Esophagus mucosa (tissue), 1 donor: ENCODE measurements at places on chromosomes 1 and 21. TPM values are rescaled to one million over a fixed set of nuclear protein-coding genes. Genes with fewer than 3 reads are reported as not detected.

GRCh38 chr1:8704866-8705506, 112.5 kb downstream of the RERE start:
- no peak for ATAC-seq

GRCh38 chr1:114248162-114248561, 94.5 kb upstream of the SYT6 start:
- no peak for ATAC-seq

DNA sequence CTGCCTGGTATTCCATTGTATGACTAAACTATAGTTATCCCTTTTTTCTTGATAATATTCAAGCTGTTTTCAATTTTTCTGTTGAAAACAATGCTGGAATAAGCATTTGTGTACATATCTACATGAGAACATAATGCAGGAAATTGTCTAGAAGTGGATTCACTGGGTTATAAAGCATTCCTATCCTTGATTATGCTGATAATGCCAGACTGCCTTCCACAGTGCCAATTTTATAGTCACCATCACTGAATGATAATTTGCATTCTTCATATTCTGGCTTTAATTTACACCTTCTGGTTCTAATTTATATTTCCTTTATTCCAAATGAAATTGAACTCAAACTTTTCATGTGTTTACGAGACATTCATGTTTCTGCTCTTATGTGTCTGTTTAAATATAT, 651.0 kb upstream of the PLXNA2 start:
- ATAC-seq: no peak

DNA sequence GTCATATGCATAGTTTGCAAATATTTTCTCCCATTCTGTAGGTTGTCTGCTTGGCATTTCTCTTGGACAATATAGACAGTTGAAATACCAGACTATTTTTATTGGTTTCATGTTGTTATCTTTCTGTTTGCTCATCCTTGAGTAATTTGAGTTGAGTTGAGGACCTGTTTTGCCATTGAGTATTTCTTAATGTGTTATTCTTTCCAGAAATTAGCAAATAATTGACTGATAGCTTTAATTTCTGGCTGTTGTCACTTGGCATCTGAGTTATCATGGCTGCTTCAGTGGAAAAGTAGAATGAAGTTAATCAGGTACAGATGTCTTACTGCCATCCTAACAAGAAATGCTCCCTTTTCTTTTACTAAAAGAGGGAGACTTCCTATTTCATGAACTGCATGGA, 264.8 kb upstream of the DUSP10 start:
- ATAC-seq: no peak

GRCh38 chr1:244060686-244061085, 9.6 kb downstream of the ZBTB18 start:
- ATAC-seq: no peak

- ATAC-seq: no peak
Observed at GRCh38 chr1:193458628-193459027, 272.2 kb upstream of the B3GALT2 start.

DNA sequence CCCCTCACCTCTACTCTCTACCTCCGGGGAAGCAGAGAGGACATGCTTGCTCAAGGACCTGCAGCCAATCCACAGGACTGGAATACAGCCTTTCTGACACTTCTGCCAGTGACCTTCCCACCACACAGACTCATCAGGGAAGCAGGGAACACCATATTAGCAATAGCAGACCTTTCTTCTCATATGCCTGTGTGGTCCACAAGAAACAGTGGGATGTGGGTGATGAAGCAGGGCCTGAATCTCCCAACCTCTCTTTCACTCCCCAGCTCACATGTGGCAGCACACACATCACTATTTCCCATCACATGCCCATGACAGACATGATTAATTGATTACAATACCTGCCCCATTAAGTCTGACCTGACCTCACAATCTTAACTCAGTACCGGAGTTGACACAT, 695.1 kb downstream of the MATN1 start:
- no peak for ATAC-seq

GRCh38 chr1:63867429-63868176, 93.8 kb downstream of the ROR1 start:
- no peak for ATAC-seq

GRCh38 chr1:232726048-232726779, 79.0 kb upstream of the MAP10 start:
- ATAC-seq: no peak

DNA sequence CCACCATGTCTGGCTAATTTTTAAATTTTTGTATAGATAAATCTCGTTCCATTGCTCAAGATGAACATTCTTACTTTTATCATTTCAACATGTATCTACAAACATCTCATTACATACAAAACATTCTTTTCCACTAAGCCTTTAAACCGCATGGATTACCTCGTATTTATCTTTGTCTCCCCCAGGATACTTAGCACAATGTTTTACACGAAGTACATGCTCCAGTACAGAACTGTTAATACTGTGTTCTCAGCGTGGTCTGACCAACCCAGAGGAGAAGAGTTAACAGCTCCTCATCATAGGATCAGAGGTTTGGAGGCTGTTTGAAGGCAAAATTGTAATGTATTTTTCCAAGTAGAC, 7.4 kb downstream of the PIK3C2B start:
- ATAC-seq: no peak

DNA sequence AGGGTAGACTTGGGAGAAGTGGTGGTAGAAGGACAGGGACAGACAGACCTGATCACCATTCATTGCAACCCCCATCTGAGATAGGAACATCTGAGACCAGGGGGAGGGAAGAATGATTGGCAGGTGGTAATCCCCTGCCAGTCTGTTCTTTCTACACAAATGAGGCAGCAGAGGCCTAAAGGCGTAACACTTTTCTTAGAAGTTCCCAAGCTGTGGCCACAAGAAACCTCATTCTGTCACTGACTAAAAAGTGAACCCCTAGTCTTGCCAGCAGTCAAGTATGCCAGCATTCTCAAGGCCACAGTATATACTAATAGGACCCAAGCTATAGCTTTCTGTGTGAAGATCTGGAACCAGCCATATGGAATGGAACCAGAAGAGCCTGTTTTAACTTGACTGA, 638.0 kb downstream of the KCNT2 start:
- ATAC-seq: no peak

GRCh38 chr1:17958704-17959103, 148.9 kb upstream of the IGSF21 start:
- no peak for ATAC-seq

GRCh38 chr1:40625076-40625475, 40.4 kb downstream of the RIMS3 start:
- ATAC-seq: peak; percentile 53

DNA sequence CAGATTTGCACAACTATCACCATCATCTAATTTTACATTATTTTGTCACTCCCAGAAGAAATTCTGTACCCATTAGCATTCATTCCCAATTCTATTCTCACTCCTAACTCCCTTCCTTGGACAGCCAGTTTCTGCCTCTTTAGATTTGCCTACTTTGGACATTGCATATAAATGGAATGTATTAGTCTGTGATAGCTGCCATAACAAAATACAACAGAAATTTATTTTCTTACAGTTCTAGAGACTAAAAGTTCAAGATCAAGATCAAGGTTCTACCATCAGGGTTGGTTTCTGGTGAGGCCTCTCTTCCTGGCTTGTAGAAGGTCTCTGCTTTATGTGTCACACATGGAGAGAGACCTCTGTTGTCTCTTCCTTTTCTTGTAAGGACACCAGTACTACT, 61.9 kb downstream of the ALG6 start:
- ATAC-seq: no peak

DNA sequence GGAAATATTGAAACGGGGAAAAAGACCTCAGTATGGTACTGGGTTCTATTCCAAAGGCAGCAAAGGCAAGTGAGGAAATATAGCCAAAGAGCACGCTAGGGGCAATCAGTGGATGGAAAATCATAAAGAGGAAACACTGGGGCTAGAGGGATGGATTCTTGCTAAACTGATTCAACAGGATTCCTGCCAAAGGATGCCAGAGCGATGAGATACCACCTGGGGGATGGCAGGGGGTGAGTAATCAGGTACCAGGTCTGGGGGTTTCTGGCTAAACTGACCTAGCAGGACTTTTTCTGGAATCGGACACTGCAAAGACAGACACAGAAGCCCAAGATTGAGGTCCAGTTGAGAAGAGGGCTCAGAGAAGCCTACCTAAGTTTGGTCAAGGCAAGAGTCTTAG, 6.7 kb downstream of the CHI3L2 start:
- ATAC-seq: no peak

DNA sequence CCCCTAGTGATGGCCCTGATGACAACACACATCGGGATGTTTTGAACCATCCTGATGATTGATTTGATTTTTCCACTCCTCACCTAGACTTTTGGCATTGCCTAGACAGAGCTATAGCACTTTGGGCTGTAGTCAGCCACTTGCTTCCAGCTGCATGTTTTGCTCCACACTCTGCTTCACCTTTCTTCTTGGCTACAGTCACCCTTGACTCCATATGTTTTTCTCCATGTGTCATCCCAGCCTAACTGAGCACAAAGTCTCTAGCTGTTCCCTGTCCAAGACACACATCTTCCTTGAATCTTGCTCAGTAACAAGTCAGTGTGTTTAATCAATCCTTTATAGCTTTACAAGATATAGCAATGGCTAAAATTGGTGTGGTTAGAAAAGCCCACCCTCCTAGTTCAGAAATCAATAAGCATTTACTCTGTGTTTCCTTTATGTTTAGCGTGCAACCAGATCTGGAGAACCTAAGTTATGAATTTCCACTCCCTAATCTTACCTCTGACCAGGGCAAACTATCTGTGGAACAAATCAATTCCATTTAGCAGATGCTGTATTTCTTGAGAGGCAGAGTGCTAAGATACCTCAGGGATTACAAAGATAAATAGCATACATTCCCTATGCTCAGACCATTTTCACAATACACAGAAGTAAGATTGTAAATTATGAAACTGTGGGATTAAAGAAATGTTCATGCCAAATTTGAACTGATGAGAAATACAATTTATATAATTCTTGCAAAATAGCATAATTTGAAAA, 98.4 kb upstream of the LYPLAL1 start:
- no peak for ATAC-seq

- ATAC-seq: peak; percentile 22
Observed at GRCh38 chr1:229221106-229222019, 49.5 kb upstream of the RAB4A start.

GRCh38 chr1:84247425-84248220, 53.9 kb upstream of the SAMD13 start:
- ATAC-seq: peak; percentile 78

DNA sequence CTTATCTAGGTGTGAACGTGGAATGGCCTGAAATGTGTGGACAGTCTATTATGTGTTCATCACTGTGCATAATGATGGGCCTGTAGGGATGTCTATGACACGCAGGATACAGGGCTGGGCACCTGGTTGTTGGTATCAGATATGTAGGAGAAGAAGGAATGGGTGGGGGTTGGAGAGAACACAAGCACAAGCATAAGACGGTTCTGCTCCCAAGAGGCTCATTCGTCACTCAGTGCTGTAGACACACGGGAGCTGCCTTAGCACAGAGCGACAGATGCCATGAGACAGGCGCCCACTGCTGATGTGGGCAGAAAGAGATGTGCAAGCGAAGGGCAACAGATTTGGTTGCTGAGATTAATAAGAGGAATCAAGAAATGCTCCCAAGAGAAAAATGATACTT, 256.2 kb downstream of the DISC1 start:
- peak; percentile 20 for ATAC-seq

DNA sequence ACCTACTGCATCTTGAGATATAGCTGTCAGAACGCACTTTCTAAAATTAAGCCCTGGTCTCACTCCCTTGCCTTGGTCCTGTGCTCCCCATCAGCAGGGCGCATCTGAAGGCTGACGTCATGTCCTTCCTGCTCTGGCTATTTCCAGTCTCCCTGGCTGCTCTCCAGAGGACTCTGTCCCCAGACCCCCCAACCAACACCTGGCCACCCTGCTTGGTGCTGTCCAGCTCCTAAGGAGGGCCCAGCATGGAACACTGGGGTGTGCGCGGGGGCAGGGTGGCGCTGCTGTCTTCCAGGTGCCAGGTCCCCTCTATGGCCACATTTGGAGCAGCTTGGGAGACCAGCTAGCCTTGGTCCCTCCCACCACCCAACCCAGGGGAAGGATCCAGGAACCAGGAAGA, 8.3 kb downstream of the TNNT2 start:
- no peak for ATAC-seq

GRCh38 chr1:232965912-232966217, 15.5 kb downstream of the NTPCR start:
- ATAC-seq: no peak

- ATAC-seq: no peak
Observed at GRCh38 chr21:31520561-31521098, 138.9 kb upstream of the SOD1 start.

- no peak for ATAC-seq
Observed at GRCh38 chr1:159007726-159008125, 2.0 kb upstream of the IFI16 start.

DNA sequence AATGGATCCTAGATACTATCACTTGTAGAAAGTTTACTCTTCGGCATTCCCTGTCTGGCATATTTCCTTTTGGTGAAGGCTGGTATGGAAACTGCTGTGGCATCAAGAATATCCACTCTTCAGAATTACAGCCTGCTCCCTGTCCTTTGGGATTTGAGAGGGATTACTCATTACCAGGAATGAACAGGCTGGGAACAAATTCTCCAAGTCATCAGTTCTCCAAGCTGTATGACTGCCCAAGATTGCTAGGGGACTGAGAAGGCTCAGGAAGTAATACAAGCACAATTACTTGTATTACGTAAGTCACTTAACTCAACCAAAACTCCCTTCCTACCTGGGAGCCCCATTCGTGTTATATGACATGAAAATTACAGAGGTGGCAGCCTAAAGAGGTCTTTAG, 49.6 kb downstream of the CD58 start:
- no peak for ATAC-seq

DNA sequence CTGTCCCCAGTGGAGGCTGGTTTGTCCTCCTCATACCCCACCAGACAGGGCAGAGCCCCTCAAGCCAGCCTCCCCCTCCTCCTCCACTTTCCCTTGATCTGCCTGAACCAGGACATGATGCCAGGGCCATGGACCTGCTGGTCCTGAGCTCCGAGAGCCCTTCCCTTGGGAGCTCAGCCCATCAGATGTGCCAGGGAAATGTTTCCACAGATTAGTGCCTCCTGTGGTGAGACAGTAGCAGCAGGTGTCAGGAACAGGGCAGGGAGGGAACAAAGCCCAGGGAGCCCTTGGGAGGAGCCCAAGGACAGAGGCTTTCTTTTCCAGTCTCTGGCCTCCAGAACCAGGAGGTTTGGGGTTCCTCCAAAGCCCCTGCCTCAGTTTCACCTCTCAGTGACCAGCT, 14.6 kb upstream of the SLC41A1 start:
- no peak for ATAC-seq

- ATAC-seq: no peak
Observed at GRCh38 chr1:64388336-64388735, 81.6 kb upstream of the CACHD1 start.

Gene BSND
- not detected for total RNA-seq

Gene NEXN
- total RNA-seq: 0.52 TPM

Gene ZBTB8B
- not detected for total RNA-seq

Gene C4BPA
- 0.24 TPM for total RNA-seq

Gene AMY2B
- 2.9 TPM for total RNA-seq

Gene RSPO1
- 0.20 TPM for total RNA-seq

Gene LCE3D
- 7.7 TPM for total RNA-seq

Gene RNASEL
- total RNA-seq: 6.1 TPM

Gene E2F2
- total RNA-seq: 13.9 TPM

Gene KLHL17
- total RNA-seq: 5.8 TPM

Gene ACTN2
- 0.24 TPM for total RNA-seq

Gene FNDC5
- not detected for total RNA-seq

Gene NIBAN1
- 27.5 TPM for total RNA-seq

Gene LCE1B
- total RNA-seq: not detected

Gene FMO1
- total RNA-seq: 1.8 TPM

Gene S100A16
- 1,290 TPM for total RNA-seq

Gene HLCS
- total RNA-seq: 11.6 TPM
